Panc1 (cell line): ENCODE measurements at places on chromosomes 13 and 19.

GRCh38 chr13:100262404-100262803, 173.5 kb downstream of the PCCA start:
- DNase-seq = no peak

DNA sequence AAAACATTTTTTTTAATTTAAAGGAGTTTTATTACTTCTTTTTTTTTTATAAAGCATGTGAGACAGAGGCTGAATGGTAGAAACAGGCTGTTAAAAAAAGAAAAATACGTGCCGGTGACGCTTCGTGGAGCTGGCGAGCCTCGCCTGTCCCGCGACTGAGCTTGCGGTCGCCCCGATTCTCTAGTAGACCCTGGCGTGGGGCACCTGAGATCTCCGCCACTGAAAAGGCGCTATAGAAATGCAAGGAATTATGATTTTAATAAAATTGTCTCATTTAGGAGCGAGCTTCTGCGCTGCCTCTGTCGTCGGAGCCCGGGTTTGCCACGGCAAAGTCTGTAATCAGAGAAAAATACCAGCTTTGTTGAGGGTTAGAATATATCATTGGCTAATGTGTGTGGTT, 18.4 kb downstream of the NFIX start:
- no peak for DNase-seq

DNA sequence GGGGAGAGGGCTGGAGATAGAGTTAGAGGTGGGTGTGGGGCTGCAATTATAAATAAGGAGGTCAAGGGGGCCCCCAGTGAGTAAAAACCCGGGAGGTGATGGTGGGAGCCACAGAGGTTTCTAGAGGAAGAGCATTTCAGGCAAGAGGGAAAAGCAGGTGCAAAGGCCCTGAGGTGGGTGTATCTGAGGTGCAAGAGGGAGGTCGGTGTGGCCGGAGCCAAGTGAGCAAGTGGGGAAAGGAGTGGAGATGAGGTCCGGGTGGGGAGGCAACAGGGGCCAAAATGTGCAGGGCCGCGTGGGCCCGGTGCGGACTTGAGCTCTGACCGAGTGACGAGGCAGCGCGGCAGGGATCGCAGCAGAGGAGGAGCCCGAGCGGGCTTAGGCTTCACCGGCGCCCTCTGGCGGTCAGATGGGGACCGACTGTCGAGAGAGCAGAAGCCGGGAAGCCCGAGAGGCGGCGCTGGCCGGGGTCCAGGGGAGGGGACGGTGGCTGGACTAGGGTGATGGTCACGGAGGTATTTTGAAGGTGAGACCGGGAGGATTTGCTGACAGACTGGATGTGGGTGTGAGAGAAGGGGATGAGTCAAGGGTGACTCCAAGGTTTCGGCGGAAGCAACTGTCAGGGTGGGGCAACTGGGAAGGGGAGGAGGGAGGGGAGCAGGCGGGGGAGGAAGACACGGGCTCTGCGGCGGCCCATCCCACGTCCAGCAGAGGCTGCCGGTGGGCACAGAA, 17.7 kb upstream of the SPACA4 start:
- peak; percentile 47 for DNase-seq

GRCh38 chr13:45592758-45593157, 22.8 kb downstream of the ERICH6B start:
- DNase-seq = no peak

DNA sequence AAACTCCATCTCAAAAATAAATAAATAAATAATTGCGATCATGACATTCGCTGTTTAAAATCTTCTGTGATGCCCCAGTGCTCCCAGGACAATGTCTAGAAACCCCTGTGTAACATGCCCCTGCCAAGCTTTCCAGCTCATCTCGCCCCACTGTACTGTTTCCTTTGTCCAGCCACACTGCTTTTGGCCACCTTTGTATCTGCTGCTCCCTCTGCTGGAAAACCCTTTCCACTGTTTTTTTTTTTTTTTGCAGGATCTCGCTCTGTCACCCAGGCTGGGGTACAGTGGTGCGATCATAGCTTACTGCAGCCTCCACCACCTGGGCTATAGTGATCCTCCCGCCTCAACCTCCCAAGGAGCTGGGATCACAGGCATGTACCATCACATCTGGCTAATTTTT, 7.5 kb downstream of the PLAUR start:
- DNase-seq = no peak

DNA sequence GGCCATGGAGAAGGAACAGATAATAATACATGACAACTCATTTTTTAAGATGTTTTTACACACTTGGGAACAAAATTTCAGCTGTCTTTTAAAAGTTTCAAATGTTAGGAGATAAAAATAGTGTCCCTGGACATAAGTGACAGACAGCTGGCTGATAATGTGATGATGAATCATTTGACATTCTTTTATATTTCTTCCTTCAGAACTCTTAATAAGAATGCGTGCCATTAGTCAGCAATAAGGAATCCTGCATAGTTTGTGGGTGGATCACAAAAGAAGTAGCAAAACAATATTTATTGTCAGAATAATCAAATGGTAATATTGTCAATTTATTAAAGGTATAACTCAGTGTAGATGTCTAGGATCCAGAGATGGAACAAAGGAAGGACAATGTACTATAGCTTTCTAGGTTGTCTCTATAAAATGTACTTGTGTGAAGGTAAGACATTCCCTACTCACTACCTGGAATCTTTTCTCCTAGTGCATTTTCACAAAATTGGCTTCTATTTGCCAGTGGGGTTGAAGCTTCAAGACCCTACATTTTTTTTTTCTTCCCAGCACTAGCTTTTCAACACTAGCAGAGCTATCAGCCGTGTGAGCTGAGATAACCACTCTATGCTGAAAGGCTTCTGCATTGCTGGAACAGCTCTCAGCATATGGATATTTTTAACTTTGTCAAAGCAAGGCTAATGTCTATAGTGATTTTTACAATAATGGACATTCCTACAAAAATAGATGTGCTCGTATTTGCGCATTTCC, 175.6 kb upstream of the SLITRK6 start:
- DNase-seq = no peak

DNA sequence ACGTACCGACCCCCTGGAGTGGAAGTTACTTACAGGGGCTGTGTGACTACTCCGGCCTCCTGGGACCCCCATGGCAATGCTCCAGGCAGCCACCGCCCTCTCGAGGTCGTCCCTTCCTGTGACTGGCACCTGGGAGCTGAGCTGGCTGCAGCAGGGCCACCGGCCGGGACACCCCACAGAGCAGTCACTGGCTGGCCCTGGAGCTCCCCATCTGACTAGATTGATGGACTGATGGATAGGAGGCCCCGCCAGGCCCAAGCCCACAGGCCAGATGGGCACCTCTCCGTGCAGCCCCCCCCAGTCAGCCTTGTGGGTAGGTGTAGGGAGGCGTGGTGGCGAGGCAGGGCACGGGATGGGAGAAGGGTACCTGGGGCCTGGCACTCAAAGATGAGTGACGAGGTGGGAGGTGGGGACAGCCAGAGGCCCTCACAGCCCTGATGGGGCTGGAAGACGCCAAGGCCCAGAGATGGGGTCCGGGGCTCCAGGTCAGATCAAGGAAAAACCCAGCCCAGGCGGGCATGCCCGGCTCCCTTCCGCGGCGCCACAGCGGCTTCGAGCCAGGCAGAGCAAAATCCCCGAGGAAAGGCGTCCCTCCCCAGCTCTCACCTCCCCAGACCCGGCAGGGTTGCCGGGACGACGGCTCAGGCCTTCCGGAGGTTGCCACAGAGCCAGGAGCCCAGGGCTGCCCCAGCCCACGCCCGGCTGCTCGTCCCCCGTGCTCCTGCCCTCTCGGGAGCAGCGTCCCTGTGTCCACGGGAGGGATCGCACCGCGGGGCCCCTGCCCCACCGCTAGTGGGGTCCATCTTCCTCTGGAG, 8.4 kb downstream of the SLC39A3 start:
- DNase-seq = no peak

DNA sequence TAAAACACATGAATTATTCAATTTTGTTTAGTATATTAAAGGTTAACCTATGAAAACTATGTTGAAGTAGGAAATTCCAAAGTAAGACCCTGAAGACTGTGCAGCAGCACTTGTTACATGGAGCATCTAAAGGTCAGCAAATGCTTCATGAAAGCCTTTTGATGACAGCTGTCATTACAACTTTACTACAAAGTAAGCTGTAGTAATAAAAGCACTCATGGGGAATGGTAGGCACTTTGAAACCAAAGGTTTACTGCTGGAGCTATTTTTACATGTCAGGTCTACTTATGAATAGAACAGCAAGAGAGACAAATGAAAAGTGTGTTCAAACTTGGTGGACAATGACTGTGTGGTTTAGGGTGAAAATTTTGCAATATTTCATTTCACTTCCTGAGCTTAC, 672.5 kb upstream of the PCDH20 start:
- no peak for DNase-seq
